Activated gamma-delta T cell treated with Interleukin-2 at 50 U/mL for 16 hours (primary cell): ENCODE measurements at places on chromosomes 3 and 15.

DNA sequence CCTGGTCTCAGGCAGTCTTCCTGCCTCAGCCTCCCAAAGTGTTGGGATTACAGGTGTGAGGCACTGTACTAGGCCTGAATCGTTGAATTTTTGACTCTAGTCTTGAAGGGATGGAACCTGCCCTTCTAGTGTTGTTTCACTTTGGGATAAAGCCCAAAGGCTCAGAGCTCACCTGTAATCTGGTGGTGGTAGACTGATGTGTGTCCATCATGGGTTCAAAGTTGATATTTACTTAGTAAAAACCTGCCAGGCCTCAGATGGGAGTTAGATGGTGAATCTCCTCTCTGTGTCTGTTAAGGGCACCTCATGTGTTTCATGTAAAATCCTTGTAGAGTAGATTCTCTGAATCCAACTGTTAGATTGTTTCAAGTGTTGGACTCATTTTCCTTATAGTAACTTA lies 41.1 kb downstream of the FNDC3B start:
- DNase-seq: no peak

GRCh38 chr3:142256712-142257333 lies 31.4 kb upstream of the GK5 start:
- DNase-seq: no peak

DNA sequence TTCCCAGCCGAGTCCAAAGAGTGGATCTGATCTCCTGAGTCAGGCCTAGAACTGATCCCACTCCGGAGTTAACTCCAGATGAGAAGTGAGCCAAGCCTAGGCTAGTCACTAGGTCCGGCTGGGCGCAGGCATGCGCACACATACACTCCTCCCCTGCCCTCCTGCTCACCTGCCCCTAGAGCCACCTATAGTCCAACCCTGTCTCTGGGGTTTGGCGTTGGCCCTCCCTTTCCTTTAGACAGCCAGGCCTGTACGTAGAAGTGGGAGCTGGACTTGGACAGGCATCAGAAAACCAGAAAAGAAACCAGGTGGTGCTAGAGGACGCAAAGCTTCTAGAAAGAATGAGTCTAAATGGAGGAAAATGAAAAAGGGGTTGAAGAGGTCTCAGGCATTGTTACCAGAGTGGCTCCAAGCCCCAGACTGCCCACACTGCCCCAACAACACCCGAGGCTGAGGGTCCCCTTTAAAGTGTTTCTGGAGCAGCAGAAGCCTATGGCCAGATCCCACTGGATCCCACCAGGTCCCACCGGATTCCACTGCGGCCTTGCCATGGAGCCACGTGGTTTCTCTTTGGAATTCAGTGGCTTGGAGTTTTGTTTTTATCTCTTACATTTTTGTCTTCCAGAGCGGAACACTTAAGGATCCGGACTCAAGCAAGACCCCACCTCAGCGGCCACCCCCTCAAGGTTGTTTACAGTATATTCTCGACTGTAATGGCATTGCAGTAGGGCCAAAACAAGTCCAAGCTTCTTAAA lies 24.2 kb upstream of the TIMP4 start:
- no peak for DNase-seq

DNA sequence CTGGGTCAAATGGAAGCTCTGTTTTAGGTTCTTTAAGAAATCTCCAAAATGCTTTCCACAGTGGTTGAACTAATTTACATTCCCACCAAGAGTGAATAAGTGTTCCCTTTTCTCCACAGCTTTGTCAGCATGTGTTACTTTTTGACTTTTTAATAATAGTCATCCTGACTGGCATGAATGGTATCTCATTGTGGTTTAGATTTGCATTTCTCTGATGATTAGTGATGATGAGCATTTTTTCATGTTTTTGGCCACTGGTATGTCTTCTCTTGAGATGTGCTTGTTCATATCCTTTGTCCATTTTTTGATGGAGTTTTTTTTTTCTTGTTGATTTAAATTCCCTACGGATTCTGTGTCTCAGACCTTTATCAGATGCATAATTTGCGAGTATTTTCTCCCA lies 745.0 kb upstream of the BCHE start:
- DNase-seq: no peak

GRCh38 chr15:48090666-48091065 lies 30.1 kb upstream of the SLC24A5 start:
- DNase-seq: no peak

DNA sequence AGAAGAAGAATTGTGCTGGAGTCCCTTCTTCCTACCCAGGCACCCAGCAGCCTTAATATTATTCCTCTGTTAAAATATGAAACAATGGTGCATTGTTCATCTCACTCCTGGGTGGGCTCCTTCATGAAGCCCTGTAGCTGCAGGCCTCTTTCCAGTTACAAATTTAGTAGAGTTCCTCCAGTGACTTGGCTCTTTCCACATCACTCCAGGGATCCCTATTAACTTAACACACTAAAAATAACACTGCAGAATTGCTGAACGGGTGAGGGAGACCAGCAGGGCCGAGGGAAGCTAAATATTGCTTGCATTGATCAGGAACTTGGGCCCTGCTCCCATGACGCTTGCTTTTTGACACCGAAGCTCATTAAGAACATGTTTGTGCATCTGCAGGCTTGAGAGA lies 142.3 kb downstream of the PDCD6IP start:
- DNase-seq: no peak

GRCh38 chr3:114582929-114583328 lies 289.1 kb downstream of the TIGIT start:
- DNase-seq: no peak

GRCh38 chr3:12467746-12468145 lies 16.5 kb upstream of the TSEN2 start:
- no peak for DNase-seq

GRCh38 chr15:51090753-51091152 lies 4.0 kb downstream of the TNFAIP8L3 start:
- DNase-seq: no peak

GRCh38 chr3:108728934-108729333 lies 28.3 kb downstream of the RETNLB start:
- no peak for DNase-seq

DNA sequence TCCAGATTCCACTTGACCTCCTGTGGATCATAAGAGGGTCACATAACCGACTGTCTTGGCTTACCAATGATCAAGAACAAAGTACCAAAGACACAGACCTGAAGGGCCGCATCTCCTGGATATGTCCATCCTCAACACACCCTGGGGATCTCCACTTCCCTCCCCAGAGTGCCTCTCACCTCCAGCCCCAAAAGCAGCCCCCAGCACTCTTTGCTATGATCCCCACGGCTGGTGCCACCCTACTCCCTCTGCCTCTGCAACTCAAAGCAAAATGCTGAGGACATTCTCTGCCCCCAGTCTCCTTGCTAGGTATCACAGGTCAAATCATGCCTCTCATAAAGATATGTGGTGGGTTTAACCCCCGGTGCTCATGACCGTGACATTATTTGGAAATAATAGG lies 32.7 kb downstream of the SLCO2A1 start:
- DNase-seq: no peak

DNA sequence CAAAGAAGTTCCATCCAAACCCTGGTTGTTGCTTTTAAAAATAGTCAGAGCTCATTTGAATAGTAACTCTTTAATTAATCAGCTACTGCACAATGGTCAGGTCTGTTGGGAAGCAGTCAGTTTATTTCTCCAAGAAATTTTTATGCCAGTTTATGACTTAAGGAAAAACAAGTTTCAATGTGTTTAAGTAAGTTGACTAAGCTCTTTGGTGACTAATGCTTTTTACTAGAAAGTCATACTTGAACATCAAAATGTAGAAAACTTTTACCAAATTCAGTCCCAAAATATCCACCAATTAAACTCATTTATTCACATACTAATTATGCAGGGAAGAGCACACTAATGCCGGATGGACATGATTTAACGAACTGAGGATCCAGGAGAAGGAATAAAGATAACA lies 22.1 kb downstream of the PRICKLE2 start:
- DNase-seq: no peak

DNA sequence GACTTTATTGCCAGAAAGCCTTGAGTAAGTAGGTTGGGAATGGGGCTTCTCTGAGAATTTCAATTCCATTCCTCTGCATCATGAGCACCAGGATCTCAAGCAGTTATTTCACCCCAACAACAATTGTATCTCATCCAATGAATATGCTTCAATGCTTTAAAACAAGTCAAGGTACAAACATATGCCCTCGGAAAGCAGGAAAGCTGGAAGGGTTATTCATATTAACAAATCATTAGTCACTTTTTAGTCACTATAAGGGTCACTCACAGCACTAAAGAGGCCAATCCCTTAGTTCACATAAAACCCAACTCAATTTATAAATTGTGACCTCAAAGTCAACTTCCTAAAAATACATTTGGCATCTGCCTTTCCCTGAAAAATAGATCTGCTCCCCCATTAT lies 16.2 kb downstream of the MB21D2 start:
- no peak for DNase-seq

GRCh38 chr15:89052474-89052873 lies 35.8 kb upstream of the ABHD2 start:
- DNase-seq: no peak

GRCh38 chr3:161096771-161097367 lies 8.3 kb downstream of the B3GALNT1 start:
- peak; percentile 9 for DNase-seq

- DNase-seq: no peak
Measured at GRCh38 chr3:68428495-68428894, 503.9 kb downstream of the TAFA4 start.

DNA sequence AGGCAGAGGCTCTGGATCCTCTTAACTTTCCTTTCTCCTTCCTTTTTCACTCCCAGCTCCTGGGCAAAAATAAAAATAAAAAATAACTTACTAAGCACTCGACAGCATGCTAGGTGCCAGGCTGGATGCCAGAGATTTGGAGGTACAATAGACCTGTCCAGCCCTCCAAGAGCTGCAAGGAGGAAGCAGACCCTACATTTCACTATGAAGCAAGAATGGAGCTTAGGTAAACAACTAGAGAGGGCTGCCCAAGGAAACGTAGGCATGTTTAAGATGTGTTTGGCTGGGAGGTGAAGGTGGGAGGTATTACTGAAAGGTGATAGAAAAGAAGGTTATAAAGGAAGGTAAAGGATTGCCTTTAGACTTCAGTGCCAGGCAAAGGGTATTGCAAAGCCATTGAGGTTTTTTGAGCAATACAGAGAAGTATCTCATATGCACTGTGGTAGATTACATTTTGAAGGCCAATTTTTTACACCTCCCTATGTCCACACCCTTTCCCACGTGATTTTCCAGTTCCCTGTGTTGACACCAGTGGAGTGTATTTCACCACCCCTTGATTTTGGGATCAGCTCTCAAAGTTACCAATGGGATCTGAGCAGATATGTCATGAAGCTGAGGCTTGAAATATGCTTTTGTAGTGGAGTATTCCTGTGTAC lies 69.1 kb downstream of the DCLK3 start:
- DNase-seq: no peak

- DNase-seq: no peak
Measured at GRCh38 chr15:57582090-57582489, 9.6 kb upstream of the MYZAP start.

DNA sequence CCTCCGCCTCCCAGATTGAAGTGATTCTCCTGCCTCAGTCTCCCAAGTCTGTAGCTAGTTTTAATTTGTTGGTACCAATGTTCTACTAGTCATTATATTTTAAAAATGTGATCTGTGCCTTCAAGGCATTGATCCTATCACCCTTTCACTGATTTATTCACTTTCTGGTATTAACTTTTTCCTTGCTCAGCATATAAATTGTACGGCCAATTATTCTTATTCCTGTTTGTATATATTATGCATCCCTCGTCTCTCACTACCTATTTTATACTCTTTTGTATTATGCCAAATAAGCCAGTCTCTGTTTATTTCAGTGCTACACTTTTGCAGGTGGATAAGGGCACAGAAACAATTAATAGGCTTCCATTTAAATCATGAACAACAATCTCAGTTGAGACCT lies 620.2 kb upstream of the BCHE start:
- no peak for DNase-seq

DNA sequence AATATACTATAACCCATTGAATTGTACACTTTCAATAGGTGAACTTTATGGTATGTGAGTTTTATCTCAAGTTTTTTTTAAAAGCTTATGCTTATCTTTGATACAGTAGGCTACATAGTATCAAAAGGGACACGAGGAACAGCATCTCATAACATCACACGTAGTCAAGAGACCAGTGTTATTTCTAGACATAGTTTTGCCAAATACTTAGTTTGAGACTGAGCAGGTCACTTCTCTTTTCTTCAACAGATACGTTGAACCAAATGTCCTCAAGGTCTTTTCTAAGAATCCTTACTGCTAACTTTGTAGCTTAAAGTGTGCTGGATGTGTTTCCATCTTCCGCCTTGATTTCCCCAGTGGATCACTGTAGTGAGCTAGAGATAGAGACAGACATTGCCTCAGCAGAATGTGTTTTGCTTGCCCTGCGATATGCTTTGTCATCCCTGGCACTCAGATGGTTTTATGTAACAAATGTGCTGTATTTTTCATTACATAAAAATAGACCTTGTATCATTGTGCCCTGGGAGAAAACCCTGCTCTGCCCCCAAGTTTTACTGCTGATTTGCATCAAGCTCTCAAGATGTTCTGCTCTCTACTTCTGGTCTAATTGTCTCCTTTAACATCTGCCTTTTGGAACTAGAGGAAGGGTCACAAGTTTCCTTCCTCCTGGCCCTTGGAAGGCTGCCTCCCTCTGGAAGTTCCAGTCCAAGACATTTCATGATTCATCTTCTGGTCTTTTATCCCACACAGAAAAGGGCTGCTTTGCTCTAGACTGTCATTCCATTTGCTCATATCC lies 426.4 kb upstream of the RGMA start:
- no peak for DNase-seq

- no peak for DNase-seq
Measured at GRCh38 chr3:98188545-98188944, 22.0 kb downstream of the OR5H15 start.

DNA sequence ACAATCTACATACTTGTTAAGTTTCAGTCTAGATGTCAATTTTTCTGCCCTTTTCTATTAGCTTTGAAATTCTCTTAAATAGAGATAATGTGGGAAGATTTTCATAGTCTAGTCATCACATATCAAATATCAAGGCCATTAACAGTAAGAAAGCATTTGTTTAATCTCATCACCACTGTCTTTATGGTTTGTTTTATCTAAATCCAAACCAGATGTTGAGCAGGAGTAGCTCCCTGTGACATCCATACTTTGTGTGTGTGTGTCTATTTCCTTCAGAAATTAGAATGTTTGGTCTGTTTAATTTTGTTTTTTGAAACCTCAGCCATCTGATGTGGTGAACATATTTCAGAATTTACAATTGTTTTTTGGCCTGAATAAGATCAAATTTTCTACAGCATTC lies 23.1 kb upstream of the GOLGA8B start:
- no peak for DNase-seq
